Activated naive CD4-positive, alpha-beta T cell treated with anti-CD3 and anti-CD28 coated beads, Interleukin-2, amount 50 U/mL, for 16 hours (primary cell): ENCODE measurements at places on chromosomes 4 and X.

DNA sequence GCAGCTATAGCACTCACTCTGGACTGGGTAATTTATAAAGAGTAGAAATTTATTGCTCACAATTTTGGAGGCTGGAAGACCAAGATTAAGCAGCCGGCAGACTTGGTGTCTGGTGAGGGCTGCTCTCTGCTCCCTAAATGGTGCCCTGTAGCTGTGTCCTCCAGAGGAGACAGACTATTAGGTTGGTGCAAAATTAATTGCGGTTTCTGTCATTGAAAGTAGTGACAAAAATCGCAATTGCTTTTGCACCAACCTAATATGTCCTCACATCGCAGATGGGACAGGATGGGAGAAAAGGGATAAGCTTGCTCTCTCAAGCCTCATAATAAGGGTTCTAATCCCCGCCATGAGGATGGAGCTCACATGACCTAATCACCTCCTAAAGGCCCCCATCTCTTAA, 258.1 kb upstream of the VCX3A start:
- DNase-seq: no peak

DNA sequence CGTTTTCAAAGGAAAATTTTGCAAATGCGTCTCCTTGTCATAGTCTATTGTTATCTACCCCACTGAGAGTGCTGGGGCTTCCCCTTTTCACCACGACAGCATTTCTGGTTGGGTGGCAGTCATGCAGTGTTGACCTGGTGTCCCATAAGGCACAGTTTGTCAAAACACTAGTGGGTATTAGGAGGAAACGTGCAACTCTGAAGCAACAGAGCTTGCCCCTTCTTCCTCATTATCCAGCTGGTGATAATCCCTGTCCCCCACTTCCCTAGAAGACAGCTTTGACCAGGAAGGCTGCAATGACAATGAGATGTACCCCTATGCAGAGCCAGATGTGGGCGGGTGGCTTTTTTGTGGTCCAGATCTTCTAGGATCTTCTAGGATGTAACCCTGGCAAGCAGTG, 1.8 kb downstream of the TBC1D1 start:
- peak; percentile 40 for DNase-seq

DNA sequence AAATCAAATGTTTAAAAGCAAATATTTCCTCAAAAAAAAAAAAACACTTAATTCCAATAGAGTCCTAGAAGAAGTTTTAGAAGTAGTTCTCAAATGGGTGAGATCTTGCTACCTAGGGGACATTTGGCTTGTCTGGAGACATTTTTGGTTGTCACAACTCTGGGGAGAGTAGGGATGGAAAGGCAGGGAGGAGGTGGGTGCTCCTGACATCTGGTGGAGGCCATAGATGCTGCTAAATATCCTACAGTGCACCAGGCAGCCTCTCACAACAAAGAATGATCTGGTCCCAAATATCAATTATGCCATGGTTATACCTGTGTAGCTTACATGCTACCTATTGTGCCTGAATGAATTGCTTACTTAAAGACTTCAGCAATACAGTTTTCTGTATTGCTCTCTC, 46.8 kb downstream of the CPE start:
- DNase-seq: no peak

- peak; percentile 10 for DNase-seq
These were observed 113.7 kb upstream of the NEXMIF start for GRCh38 chrX:75038925-75039324.

GRCh38 chr4:13481569-13481968, 2.6 kb downstream of the RAB28 start:
- no peak for DNase-seq

GRCh38 chr4:18568600-18568999, 547.0 kb upstream of the LCORL start:
- DNase-seq: no peak

DNA sequence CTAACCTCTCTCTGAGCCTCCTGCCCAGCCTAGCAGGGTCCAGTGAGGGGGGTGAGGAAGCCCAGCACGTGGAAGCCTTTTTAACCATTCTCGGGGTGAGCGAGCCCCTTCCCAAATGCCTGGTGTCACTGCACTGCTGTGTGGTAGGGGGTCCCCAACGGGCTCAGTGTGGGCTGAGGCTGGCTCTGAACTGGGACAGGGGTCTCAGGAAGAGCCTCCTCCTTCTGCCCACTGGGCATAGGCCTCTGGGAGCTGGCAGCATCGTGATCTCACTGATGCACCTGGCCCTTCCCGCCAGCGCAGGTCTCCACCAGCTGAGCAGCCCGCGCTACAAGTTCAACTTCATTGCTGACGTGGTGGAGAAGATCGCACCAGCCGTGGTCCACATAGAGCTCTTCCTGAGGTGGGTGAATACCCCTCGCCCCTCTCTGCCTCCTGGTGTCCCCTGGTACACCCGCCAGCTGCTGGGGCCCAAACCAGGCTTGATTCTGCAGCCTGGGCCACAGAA, 12.6 kb downstream of the HTRA3 start:
- no peak for DNase-seq

- DNase-seq: no peak
These were observed 174.3 kb upstream of the ANXA10 start for GRCh38 chr4:167918077-167918476.

- DNase-seq: no peak
These were observed 630 bp downstream of the SMARCA5 start for GRCh38 chr4:143514169-143514495.

DNA sequence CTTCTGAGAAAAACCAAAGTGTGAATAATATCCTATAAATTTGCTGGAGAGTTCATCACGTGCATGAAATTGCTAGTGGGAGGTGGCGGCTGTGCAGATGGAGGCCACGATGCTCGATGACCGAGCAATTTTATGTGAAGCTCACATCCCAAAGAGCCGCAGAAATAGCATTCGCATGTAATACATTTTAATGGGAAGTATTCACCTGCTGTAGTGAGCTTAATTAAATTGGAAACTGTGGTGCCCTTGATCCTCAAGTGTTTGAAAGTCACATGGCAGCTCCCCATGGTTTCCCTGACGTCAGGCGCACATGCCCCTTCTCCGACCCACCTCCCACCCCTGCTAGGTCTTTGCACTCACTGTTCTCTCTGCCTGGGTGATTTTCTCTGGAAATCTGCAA, 136.8 kb downstream of the STK32B start:
- DNase-seq: no peak

GRCh38 chrX:99301990-99302389, 1108.1 kb downstream of the PCDH19 start:
- DNase-seq: no peak

DNA sequence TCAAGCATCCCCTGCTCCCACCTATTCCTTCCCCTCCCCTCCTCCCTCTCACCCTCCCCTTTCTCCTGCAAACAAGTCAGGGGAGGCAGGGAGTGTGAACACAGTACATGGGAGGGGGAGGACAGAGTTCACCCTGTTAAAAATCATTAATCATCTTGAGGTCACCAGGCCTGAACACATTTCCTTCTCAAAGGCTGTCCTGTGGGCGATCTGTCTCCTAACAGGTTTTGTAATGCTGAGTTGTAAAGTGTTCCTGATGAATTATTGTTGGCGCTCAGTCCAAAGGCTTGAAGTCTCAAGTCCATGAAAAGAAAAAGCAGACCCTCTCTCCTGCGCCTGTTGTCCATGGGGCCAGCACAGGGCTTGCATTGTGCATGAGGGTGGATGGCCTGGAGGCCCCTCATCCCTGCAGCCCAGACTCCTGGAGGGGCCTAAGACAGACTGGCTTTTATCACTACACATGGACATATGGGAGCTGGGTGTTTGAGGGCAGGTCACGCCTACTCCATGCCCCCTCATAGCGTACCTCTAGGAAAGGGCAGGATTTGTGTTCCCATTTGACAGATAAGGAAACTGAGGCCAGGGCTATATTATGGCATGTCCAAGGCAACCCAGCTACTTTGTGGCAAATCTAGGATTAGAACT, 189.1 kb downstream of the RAB28 start:
- no peak for DNase-seq

DNA sequence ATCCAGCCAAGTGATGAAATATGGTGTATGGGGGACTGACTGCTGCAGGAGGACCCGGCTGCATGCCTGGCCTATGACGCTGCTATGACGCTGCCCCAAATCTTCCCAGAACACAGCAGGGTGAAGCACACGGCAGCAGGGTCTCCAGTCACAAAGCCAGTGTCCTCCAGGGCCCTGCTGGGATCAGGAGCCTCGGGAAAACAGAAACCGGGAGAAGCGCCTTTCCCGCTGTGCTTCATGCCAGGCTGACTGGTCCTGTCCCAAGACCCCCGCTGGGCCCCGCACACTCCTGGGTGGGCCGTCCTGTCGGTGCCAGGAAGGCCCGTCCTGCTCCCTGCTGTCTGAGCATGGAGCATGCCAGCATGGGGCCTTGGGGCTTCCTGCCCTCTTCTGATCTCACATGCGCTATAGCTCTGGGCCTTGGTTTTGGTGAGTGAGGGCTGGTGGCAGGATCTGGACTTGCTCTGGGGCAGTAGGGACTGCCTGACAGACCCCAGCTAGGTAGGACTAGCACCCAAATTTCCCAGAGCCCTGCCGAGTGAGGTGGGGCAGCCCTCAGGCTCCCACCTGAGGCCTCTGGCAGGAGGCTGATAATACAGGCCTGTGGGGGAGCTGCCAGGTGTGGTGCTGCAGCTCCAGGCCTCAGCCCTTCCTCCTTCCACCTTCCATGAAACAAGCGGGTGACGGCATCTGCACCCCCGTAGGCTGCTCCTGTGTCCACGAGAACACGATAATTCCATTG, 64.0 kb downstream of the ACOX3 start:
- DNase-seq: peak; percentile 2

- no peak for DNase-seq
These were observed 1.1 kb upstream of the UBE2D3 start for GRCh38 chr4:102828497-102828808.

GRCh38 chr4:128725405-128726055, 84.0 kb upstream of the JADE1 start:
- no peak for DNase-seq

DNA sequence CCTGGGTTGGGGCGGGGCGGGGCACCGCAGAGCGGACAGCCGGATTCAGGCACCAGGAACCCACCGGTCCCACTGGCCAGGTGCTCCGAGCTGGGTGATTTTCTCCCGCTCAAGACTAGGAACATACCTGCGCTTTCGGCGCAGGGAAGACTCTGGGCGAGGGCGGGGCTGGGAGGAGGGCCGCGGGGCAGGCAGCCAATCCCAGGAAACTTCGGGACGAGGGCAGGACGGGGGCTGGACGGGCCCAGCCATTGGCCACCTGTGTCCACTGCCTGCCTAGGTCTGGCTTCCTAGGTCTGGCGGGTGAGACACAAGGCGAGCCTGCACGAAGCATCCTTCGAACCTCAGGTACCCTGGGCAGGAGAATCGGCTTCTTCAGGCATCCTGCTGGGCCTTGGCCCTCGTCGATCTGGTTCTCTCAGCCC, 274 bp upstream of the ERVMER34-1 start:
- DNase-seq: no peak

DNA sequence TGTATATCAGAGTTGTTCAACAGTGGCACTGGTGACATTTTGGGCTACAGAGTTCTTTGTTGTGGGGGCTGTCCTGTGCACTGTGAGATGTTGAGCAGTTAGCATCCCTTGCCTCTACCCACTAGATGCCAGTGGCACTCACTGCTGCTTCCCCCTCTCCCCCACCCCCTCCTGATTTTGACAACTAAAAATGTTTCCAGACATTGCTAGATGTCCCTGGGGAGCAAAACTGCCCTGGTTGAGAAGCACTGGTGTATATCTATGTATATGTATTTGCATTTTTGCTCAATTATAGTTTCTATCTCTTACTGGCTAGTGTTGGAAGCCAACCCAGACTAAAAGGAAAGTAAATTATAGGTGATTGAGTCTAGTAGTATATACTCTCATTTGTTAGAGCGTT, 2.4 kb downstream of the TMEM131L start:
- no peak for DNase-seq

DNA sequence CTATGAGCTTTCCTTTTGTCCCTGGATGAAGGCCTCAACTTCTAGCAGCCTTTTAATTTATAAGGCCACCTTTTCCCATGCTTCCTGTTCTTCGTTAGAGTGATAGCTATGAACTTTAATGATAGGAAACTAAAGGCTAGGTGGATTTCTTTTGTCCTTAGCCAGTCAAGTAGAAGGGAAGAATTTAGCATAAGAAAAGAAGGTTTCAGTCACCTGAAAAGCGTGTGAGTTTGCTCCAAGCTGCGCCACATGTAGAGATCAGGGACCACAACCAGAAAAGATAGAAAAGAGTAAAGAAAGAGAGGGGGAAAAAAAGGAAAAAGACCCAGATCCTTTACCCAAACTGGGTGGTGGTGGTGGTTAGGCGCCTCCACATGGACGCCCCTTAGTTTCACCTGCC, 28.6 kb downstream of the LUZP4 start:
- no peak for DNase-seq

DNA sequence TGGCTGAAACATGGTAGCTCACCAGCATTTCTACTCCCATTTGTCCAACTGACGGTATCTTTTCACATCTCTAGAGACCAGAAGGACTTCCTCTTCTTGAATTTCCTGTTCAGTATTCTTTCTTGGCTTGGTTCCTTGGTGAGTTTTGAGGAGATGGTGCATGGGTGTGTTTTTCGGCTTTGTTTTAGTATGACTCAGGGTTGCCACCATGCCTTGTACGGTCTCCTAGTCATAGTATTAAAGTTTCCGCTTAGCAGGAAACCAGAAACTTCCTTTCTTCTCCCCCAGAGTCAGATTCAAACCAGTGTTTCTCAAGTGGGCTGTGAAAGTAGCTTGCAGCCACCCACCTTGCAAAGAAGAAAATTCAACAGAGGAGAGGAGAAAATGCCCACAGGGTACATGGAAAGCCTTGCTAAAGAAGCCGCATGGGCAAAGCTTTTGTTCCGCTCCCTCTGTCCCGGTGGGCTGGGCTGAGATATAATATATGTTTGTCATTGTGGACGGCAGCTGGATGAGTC, 5.7 kb downstream of the CD99 start:
- peak; percentile 53 for DNase-seq

- no peak for DNase-seq
These were observed 130.4 kb downstream of the SORBS2 start for GRCh38 chr4:185681604-185682003.

- no peak for DNase-seq
These were observed 295.9 kb upstream of the NRK start for GRCh38 chrX:105526431-105526830.

DNA sequence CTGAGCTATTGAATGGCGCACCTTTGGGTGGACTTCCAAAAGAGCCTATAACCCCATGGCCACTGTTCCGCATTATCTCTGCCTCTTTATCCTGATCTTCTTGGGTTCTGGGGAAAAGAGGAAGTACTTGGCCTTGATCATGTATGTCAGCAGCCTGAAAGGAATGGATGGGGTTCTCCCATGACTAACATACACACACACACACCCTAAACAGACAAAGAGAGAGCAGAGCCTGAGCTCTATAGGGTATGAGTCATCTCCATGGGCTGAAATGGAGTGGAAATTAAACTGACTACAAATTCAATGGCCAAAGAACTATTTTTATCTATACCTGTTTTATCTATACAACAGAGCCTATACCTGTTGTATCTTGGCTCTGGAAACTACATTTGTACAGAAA, 141.5 kb upstream of the MTMR8 start:
- no peak for DNase-seq

- DNase-seq: no peak
These were observed 104.0 kb upstream of the MBNL3 start for GRCh38 chrX:132592880-132593279.

GRCh38 chr4:82354788-82355187, 19.0 kb downstream of the HNRNPD start:
- no peak for DNase-seq
